ENCODE measurements at places on chromosomes 2 and 18.

DNA sequence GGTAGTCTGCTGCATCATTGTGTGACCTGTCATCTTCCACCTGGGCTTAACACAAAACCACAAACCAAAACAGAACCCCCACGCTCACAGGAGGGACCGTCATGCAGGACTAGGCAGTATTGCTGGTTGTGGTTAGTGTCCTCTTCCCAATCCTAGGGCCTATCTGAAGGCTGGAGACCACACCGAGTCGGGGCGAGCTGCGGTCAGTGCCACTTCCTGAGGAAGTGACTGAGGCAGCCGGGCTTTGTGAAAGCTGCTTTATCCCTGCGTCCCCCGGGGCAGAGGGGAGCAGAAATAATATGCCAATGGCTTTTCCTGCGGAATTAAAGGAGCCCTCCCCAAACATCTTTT is 22.9 kb downstream of the ZNF532 start:
- no peak for DNase-seq

- no peak for DNase-seq
Measured at GRCh38 chr2:650343-651310, 26.6 kb downstream of the TMEM18 start.

DNA sequence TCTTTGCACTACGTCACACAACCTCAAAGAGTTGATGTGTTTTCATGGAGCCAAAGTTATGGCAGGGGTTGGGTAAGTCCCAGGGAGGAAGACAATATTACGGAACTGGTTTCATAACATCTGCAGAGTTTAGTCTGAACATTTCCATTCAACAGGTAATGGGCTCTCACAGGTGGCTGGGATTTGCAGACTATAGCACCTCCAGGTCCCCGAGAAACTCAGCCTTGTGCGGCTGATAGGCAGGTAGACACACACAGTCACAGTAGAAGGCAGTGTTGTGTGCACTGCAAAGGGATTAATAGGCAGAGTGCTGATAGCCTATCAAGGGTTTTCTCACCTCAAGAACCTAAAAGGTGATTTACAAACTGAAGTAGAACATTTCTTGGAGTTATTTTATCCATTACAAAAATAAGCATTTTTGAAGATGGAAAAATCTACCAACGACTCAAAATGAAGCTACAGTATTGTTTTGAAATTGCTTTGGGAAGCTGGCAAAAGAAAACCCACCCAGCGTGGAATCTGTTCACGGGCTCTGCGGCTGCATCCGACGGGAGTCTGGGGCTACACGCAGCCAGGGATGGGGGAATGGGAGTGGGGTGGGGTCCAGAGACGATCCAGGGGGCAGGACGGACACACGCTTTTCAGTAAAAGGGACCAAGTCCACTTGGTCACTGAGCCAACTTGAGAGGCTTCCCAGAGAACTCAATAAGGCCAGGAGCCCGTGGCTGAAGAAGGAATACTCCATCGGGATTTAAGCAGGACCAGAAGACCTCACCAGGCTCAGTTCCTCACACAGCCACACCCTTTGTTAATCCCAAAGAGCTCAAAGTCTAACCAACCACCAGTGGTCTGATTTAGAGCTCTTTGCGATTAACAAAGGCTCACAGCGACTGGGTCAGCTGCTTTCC is 82.9 kb downstream of the CHRNA1 start:
- DNase-seq = no peak

- no peak for DNase-seq
Measured at GRCh38 chr2:72116081-72116533, 31.6 kb downstream of the CYP26B1 start.

GRCh38 chr2:113823716-113824595 is 65.9 kb upstream of the ACTR3 start:
- DNase-seq = no peak

DNA sequence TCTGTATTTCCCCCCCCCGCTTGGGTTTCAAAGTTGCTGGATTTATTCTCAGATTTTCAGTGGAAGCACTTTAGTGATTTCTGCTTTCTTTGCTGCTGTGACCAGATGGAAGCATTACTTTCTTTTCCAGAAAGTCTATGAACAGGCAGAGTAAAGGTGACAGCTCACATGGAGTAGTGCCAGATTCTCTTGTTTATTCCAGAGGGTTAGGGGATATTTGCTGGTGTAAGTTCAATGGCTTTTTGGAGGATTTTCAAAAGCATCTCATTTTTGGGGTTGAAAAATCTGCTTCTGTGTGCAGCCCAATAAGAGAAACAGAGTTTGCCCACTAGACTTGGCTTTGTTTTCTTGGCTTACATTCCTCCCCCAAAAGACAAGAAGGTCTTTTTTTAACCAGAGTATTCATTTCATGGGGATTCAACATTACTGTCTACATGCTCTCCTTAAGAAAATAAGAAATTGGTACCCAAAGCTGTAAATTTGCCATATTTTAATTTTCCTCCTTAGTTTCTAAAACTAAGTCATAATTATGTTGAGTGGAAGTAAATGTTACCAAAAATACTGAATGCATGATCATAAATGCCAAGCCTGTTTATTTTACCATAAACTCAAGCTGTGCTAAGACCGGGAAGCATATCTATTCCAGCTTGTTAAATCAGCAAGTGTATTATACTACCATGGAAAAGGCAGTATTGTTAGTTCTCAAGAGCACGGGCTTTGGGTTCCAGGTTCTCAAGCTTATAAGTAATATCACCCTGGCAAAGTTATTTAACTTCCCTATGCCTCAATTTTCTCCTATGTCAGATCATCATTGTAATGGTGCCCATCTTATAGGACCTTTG is 557.2 kb downstream of the CPS1 start:
- DNase-seq = no peak

GRCh38 chr2:39091543-39091942 is 29.3 kb downstream of the SOS1 start:
- no peak for DNase-seq

GRCh38 chr2:229181641-229182040 is 89.4 kb downstream of the PID1 start:
- no peak for DNase-seq

DNA sequence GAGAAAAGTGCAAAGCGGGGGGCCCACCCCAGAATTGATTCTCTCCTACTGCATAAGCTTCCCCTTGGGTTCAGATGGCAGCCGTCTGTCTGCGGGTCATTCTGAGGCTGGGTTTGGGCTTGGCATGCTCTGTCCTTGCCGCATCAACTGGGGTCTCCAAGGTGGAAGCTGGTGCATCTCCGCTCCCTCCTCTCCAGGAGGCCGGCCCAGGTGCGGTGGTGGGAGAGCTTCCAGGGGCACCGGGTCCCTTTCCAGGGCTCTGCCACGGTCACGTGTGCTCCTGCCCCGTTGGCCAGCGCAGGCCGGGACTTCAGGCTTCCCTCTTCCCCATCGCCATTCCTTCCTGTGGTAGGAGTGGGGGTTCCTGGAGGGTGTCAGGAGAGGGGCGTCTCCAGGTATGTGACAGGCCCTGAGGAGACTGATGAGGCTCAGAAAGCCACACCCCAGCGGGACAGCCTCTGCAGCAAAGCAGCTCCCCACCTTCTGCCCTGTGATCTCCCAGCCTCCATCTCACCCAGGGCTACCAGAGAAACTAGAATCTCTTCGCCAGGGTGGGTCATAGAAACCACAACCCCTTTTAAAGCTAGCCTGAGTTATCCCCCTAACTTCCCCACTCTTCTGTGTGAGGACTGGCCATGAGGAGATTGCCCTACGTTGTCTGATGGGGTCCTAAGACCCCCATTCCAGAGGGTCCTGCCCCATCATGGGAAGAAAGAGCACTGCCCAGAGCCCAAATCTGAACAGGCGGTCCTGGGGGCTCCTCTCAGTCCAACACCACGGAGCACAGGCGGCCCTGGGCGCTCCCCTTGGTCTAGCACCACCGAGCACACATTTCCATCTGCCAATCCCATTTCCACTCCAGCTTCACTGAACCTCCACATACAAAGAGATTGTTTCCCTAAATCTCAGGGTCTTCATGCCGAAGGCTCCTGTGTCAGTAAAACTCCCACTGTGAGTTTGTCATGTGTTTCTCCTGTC is 76.6 kb downstream of the SLC66A2 start:
- no peak for DNase-seq

GRCh38 chr18:35029103-35029502 is 12.1 kb upstream of the MAPRE2 start:
- DNase-seq = no peak

Measured in activated T-helper 1 cell treated with anti-CD3 and anti-CD28 coated beads, Interleukin-2, amount 50 U/mL, for 16 hours (primary cell).